Stimulated activated CD4-positive, alpha-beta T cell treated with anti-CD3 and anti-CD28 coated beads, Interleukin-12 subunit alpha, Interleukin-12 subunit beta, amount 100 ng/mL, for 24 hours (primary cell): ENCODE measurements at places on chromosomes 16 and 17.

- no peak for DNase-seq
Measured at GRCh38 chr16:19228575-19228974, 57.0 kb upstream of the CLEC19A start.

DNA sequence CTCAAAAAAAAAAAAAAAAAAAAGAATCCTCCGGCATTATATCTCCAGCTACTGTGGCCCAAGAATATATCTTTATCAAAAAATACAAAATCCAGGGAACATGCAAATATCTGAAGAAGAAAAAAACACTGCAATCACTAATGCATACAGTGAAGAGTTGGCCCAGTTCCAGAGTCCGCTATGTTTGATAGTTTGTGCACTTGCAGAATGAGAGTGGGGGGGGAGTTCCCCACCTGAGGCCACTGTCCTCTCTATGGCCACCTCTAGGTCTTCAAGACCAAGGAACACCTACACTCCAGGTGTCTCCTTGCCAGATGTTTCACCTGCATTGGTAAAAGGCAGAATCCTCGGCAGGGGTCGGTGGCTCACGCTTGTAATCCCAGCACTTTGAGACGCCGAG, 4.0 kb downstream of the ZNF785 start:
- no peak for DNase-seq

- DNase-seq, result no peak
Measured at GRCh38 chr17:3335876-3336275, 37.7 kb upstream of the OR3A1 start.

DNA sequence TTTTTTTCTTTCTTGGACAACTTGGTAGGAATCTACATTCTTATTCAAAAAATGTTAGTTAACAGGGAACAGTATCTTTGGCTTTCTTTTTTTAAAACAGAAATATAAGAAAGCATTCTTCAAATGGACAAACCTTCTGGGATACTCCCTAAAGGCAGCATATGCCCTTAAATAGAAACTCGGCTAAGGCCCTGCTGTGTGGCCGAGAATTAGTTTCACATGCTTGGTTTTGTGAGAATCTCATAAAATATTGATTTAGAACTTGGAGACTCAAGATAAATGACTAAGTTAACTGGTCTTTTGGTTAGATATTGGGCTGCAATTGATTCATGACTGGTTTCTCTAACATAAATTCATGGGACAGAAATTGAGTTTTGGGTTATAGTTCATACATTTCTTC, 359.9 kb upstream of the XYLT1 start:
- no peak for DNase-seq

DNA sequence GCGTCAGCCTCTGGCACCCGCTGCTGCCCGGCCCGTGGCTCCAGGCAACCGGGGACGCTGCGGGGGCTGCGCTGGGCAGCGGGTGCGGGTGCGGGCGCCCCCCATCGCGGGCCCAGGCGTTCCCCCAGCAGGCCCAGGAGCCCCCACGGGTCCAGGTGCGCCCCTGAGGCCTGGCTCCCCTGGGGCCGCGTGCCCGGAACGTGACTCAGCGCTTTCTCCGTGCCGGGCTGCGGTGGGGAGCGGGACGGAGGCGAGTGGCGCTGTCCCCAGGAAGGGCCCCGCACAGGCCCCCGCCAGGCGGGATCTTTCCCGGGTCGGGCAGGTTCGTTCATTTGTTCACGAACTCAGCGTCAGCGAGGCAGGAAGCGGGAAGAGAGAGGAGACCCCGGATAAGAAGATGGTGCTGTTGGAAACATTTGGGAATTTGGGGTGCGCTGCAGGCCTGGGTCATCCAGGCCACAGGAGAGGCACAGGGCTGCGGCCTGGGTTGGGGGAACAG, 18.4 kb upstream of the EXOC7 start:
- DNase-seq, result no peak
